ENCODE measurements at places on chromosomes 12 and 14. TPM values are rescaled to one million over a fixed set of nuclear protein-coding genes. Genes with fewer than 3 reads are reported as not detected.

DNA sequence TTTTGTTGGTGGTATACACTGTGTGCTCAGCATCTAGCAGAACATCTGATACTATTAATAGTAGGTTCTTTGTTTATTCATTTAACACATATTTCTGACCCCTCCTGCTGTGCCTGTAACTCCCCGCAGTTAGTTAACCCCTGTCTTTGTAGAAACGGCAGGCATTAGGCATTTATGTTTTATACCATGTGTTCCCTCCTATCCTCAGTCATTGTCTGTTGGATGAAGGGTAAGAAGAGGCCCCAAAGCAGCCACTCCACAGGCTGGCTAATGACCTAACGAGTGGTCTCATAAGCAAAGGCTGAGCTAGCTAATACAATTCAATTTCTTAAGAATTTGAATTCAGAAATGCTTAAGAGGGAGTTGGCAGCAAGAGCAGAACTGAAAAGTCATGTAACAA, 170.8 kb downstream of the TMX1 start:
- DNase-seq, result no peak

- DNase-seq, result peak; percentile 24
Measured at GRCh38 chr14:102593061-102593824, 794 bp downstream of the RCOR1 start.

The CIROP gene
- total RNA-seq, result not detected

The LIN7A gene
- total RNA-seq, result 3.8 TPM
